ENCODE measurements at places on chromosomes 5 and 9. TPM values are rescaled to one million over a fixed set of nuclear protein-coding genes. Genes with fewer than 3 reads are reported as not detected.
A peak's percentile ranks its signal among the peaks of the same experiment; 100 is the strongest.

GRCh38 chr5:131381777-131382176 is 117.9 kb downstream of the CDC42SE2 start:
- DNase-seq: peak; percentile 26

PCSK1 gene
- total RNA-seq: 1.6 TPM

- peak; percentile 95 for DNase-seq
Observed at GRCh38 chr5:1385395-1386273, 40.7 kb upstream of the CLPTM1L start.

POLR1E gene
- 15.7 TPM for total RNA-seq

C9orf43 gene
- 0.75 TPM for total RNA-seq

GRCh38 chr5:174607916-174608315 is 116.5 kb upstream of the MSX2 start:
- DNase-seq: no peak

GRCh38 chr9:37683531-37684371 is 33.0 kb downstream of the FRMPD1 start:
- DNase-seq: no peak

GRCh38 chr9:95336281-95336680 is 18.8 kb upstream of the FANCC start:
- no peak for DNase-seq

C5orf52 gene
- not detected for total RNA-seq

SHROOM1 gene
- 85.4 TPM for total RNA-seq

- no peak for DNase-seq
Observed at GRCh38 chr9:129333617-129334104, 155.6 kb upstream of the IER5L start.
